T-cell (primary cell): ENCODE measurements at places on chromosomes 5 and 9.

DNA sequence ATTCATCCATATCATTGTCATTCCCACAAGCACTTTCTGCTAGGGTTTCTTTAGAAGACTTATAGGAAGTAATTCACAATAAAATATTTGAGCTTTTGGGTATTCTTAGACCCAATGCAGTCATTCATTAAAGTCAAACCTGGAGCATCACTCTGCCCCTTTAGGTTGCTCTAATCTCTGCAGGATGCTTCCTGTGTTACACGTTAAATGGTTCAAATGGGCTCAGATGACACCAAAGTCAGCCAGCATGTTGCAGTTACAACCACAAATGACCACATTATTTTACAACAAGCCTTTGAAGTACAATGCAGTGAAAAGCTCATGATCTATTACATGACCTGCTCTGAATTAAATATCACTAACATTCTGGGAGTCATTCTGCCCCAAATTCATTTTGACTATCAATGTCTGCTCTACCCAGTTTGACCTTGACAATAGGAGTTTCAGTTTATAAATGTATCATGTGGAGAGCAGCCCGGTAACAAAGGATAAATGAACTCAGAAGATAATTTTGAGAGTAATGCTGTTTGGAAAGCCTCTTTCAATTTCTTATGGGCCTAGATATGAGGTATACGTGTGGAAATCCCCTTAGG, 668.6 kb upstream of the DMAC1 start:
- no peak for DNase-seq

GRCh38 chr5:67100301-67100700, 96.3 kb downstream of the CD180 start:
- DNase-seq = no peak

DNA sequence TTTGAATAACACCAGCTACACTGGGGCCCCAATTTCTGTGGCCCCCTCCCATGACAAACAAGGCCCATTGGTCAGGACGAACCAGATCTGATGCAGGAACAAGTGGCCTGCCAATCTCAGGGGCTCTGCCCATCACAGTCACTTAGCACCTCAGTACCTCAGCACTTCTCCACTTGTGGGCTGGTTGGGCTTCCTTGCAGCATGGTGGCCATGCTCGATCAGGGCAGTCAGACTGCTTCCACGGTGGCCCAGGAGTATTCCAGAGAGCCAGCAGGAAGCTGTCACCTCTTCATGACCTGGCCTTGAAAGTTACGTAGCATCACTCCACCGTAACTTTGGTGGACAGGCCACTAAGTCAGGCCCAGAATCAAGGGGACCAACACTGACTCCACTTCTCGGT, 206.5 kb downstream of the AUH start:
- DNase-seq = no peak

DNA sequence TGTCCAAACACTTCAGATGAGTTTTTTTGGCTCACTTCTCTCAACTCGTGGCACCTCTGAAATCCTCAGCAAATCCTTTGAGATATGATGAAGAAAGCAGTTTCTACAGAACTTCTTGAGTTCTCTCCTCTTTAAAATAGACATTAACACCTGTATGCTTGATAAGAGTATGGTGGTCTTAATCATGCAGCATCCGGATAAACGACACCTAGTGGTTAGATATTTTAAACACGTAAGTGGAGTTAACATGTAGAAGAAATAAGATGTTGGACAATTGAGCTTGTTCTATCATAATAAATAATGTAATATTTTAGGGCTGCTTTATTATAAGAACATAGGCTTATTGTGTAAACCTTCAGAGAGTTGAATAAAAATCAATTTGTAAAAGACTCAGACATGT, 324.8 kb downstream of the CYLC2 start:
- no peak for DNase-seq
